ENCODE measurements at places on chromosomes 4 and X.

DNA sequence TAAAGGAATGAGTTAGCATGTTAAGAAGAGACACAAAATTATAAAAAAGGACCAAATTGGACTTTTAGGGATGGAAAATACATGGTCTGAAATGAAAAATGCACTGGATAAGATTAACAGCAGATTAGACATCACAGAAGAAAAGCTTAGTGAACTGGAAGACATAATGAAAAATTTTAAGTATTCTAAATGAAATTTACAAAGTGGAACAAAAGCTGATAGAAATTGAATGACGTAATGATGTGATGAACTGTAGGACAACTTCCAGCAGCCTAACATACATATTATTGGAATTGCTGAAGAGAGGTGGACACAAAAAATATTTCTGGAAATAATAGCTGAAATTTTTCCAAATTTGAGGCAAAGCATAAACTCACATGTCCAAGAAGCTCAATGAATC, 39.6 kb upstream of the GPR173 start:
- no peak for DNase-seq

- DNase-seq, result no peak
Measured at GRCh38 chrX:16587836-16588235, 62.1 kb upstream of the S100G start.

DNA sequence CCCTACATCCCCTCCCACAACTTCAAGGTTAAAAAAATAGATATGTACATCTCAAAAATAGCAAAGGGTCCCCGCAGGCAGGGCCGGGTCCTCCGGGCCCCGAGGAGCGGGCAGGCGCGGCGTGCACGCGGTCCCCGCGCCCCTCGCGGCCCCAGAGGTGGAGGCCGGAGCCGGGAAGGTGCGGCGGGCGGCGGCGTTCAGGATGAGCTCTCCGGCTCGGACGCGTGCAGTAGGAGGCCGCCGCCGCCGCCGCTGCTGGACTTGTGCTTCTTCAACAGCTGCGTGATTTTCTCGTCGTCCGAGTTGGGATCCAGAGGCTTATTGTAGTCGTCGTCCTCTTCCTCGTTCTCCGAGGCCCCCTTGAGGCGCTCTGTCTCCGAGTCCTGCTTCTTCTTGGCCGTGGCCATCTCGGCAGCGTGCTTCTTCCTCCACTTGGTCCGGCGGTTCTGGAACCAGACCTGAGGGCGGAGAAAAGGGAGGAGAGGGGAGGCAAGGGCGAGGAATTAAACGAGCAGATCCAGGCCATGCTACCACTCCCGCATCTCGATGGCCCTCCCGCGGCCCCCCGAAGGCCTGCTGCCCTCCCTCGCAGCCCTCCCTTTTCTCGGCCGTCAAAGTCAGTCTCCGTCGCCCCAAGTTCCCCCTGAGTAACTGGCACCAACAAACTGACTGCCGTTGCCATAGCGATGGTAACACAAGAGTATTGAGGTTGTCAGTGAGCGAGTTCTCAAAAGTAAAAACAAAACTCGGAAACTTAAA, 5.8 kb downstream of the NKX6-1 start:
- DNase-seq, result no peak

GRCh38 chr4:181308476-181309312, 934.5 kb upstream of the TENM3 start:
- no peak for DNase-seq

DNA sequence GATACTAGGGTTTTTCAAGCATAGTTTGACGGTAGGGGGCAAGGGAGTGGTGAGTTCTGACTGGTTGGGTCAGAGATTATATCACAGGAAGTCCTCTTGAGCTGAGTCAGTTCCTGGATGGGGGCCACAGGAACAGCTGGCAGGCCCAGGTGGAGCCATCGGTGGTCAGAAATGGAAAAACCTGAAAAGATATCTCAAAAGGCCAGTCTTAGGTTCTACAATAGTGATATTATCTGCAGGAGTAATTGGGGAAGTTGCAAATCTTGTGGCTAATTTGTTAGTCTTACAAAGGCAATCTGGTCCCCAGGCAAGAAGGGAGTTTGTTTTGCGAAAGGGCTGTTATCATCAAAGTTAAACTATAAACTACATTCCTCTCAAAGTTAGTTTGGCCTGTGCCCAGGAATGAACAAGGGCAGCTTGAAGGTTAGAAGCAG, 159.3 kb downstream of the PTCHD1 start:
- DNase-seq, result no peak

- no peak for DNase-seq
Measured at GRCh38 chrX:57232658-57233360, 53.7 kb upstream of the FAAH2 start.
